ENCODE measurements at places on chromosomes 2 and 18. TPM values are rescaled to one million over a fixed set of nuclear protein-coding genes. Genes with fewer than 3 reads are reported as not detected.

GRCh38 chr2:9050122-9050809 is 46.8 kb upstream of the MBOAT2 start:
- H3K27me3 ChIP-seq, result no peaks in the 10 kb centered on the region
- H3K27ac ChIP-seq, result peak overlapping the region; percentile 69
- no peak overlapping the region for H3K4me3 ChIP-seq
- DNase-seq, result no peak
- H3K36me3 ChIP-seq, result no peaks in the 10 kb centered on the region

IL1F10 gene
- not detected for total RNA-seq

GRCh38 chr2:1854729-1855547 is 110.6 kb upstream of the PXDN start:
- no peaks in the 10 kb centered on the region for H3K36me3 ChIP-seq
- peak; percentile 78 for DNase-seq
- peaks cover 30% of the 10 kb centered on the region for H3K27me3 ChIP-seq
- peaks cover 3% of the 10 kb centered on the region for H3K4me1 ChIP-seq

MYOM1 gene
- total RNA-seq, result 377 TPM

GRCh38 chr2:26400723-26401122 is 997 bp upstream of the DRC1 start:
- no peak for DNase-seq
- no peaks in the 10 kb centered on the region for H3K36me3 ChIP-seq
- H3K4me1 ChIP-seq, result peaks cover 2% of the 10 kb centered on the region
- H3K27ac ChIP-seq, result no peak overlapping the region

DNA sequence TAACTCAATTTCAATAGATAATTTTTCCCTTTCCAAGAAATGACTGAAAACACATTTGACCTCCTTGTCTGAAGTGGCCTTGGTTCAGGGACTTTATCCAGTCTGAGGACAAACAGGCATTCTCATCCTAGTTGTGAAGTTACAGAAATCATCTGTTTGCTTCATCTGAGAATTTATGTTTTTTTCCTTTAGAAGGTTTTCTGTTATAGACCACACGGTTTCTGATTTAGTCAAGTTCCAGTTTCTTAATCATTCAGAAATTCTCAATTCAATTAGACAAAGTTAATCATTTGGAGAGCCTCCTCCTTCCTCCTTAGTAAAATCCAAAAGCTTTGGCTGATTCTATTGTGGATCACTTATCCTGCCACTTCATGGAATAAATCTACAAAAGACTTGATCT is 60.9 kb downstream of the ICOS start:
- no peak overlapping the region for H3K4me3 ChIP-seq
- H3K27ac ChIP-seq, result no peak overlapping the region
- no peaks in the 10 kb centered on the region for H3K27me3 ChIP-seq

DNA sequence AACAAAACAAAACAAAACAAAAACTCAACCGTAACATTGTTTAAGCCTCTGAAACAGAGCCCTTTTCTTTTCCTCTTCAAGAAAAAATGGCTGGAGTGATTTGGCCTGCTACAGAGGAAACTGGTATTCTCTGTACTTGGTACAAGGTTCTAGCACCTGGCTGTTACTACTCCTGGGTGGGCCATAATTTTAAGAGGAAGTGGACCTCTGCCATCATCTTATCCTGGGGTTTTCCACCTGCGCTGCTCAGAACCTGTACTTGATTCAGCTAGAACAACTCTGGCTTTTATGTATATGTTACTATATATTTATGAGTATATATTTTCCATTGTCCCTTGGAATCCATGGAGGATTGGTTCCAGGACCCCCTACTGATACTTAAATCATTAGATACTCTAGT is 22.5 kb downstream of the SRSF7 start:
- no peak overlapping the region for H3K27ac ChIP-seq
- DNase-seq, result no peak
- H3K4me1 ChIP-seq, result no peaks in the 10 kb centered on the region
- peaks cover 23% of the 10 kb centered on the region for H3K36me3 ChIP-seq
- no peak overlapping the region for H3K4me3 ChIP-seq

ZNF407 gene
- 10.7 TPM for total RNA-seq

DNA sequence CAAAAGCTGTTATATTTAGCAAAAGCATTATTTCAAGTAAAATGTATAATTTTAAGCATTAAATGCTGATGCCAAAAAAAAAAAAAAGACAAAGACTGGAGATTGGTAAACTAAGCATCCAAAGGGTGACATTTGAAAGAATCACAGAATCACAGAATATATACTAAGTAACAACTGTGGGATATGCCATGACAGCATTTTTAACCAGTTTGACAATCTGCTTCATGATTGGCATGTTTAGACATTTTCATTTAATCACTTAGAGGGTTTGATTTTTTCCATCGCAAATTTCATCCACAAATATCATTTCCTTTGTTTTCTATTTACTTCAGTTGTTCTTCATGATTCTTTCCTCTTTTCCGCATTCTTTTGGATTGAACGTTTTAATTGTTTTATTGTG is 66.9 kb upstream of the TMEM18 start:
- no peak overlapping the region for H3K4me3 ChIP-seq
- H3K27me3 ChIP-seq, result peaks cover 7% of the 10 kb centered on the region
- H3K27ac ChIP-seq, result no peak overlapping the region
- H3K36me3 ChIP-seq, result no peaks in the 10 kb centered on the region
- DNase-seq, result no peak

DNA sequence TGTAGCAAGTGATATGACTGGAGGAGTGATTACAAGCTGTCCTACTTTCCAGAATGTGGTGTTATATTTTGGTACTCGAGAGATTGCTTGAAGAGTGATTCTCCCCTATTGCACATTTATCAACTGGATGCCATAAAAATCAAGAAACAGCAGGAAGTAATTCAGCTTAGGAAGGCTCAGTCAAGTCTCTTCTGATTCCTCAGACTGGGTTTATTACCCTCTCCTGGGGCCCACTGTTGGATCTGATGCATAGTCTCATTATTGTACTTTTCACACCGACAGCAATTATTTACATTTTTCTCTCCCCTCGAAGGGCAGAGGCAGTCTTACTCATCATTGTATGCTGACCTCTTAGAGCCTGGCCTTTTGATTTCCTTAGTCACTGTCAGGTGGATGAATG is 9.3 kb downstream of the NOSTRIN start:
- no peaks in the 10 kb centered on the region for H3K36me3 ChIP-seq
- H3K4me1 ChIP-seq, result no peaks in the 10 kb centered on the region
- H3K27ac ChIP-seq, result no peak overlapping the region

DNA sequence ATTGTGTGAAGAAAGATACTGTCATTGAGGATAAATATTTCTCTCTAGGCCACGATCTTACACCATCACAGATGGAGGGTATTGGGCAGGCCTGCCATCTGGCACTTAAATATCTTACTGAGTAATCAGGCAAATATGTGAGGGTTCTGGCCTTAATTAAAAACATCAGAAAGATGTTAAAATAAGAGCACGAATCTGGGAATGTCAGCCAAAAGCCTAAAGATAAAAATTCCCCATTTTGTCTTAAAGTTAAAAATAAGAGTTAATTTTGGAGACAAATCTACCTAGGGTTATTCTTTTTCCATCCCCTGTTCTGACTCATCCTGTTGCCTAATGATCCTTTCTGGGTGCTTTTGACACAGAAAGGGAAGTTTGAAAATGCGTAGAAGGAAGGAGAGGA is 121.0 kb downstream of the SUCLG1 start:
- no peaks in the 10 kb centered on the region for H3K4me1 ChIP-seq
- no peak for DNase-seq
- no peak overlapping the region for H3K27ac ChIP-seq
- no peaks in the 10 kb centered on the region for H3K36me3 ChIP-seq

DNA sequence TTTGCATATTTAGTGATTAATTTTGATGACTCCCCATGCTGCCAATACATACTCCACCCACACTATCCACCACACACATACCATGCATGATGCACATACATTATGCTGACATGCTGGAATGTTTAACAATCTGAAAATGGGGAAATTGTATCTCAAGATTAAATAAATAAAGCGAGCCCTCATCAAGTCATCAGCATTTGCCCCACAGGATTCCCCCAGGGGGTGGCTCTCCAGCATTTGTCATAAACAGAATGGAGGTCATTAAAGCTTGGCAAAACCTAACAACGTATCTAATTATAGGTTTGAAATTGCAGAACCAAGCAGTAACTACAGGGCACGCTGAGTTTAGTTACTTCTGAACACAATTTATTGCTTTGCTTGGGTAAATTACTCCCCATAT is 141.2 kb upstream of the TACR1 start:
- H3K4me1 ChIP-seq, result peaks cover 3% of the 10 kb centered on the region
- DNase-seq, result no peak
- no peaks in the 10 kb centered on the region for H3K36me3 ChIP-seq
- no peak overlapping the region for H3K27ac ChIP-seq
- no peak overlapping the region for H3K4me3 ChIP-seq

GRCh38 chr2:23492921-23493320 is 107.9 kb downstream of the KLHL29 start:
- H3K4me1 ChIP-seq, result peaks cover 34% of the 10 kb centered on the region
- no peak for DNase-seq
- no peak overlapping the region for H3K4me3 ChIP-seq
- H3K36me3 ChIP-seq, result no peaks in the 10 kb centered on the region
- H3K27ac ChIP-seq, result no peak overlapping the region

DNA sequence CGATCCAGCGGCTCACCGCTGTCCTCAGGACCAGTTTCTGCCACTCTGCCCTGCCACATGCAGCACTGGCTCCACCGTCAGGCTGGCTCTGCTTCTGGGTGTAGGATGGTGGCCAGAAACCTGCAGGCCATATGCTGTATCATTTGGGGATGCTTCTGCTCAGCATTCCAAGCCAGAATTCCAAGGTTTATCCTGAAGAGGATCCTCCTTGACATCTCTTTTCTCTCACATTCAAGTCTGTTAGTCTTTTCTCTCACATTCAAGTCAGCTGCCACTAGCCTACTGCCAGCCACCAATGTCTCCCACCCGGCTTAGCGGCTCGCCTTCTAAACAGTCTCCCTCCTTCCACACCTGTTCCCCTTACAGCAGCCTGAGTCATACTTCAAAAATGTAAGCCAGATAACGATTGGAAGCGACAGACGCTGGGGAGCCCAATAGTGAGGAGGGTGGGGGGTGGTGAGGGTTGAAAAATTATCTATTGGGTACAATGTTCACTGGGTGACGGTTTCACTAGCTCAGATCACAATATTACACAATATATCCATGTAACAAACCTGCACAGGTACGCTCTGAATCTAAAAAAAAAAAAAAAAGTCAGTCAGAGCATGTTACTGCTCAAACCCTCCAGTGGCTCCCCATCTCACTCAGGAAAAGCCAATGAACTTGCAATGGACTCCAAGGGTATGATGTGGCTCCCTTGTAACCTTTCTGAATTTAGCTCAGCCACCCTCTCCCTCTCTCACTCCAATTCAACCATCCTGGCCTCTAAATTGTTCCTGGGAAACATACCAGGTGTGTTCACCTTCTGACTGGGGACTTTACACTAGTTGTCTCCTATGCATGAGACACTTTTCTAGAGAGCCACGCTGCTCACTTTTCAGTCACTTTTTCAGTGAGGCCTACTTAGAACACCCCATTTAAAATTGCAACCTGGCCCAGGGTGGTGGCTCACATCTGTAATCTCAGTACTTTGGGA is 38.8 kb upstream of the SP3 start:
- DNase-seq, result no peak
- no peak overlapping the region for H3K4me3 ChIP-seq
- H3K27ac ChIP-seq, result peak overlapping the region; percentile 24
- H3K4me1 ChIP-seq, result peaks cover 27% of the 10 kb centered on the region
- no peaks in the 10 kb centered on the region for H3K36me3 ChIP-seq

DNA sequence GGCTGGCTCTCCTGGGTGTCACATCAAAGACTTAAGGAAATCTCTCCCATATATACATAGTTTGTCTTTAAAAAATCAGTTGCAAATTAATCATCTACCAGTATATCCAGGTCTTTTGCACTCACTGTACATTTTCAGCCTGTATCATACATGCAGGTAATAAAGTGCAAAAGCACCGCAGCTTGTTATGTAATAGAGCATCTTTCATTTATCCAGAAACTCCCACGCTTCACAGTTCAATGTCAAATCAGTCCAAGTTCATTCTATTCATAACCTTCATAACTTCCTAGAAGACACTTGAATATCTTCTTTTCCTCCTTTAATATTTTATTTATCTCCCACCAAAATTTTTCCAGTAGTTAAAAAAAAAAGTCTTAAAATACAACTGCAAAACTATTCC is 89.6 kb upstream of the KCTD1 start:
- H3K27ac ChIP-seq, result no peak overlapping the region
- H3K36me3 ChIP-seq, result no peaks in the 10 kb centered on the region
- no peak overlapping the region for H3K4me3 ChIP-seq
- no peaks in the 10 kb centered on the region for H3K27me3 ChIP-seq
- no peaks in the 10 kb centered on the region for H3K4me1 ChIP-seq
- DNase-seq, result no peak

GRCh38 chr2:8030573-8031303 is 651.1 kb upstream of the ID2 start:
- peaks cover 4% of the 10 kb centered on the region for H3K4me1 ChIP-seq
- no peak overlapping the region for H3K4me3 ChIP-seq
- H3K27me3 ChIP-seq, result peaks cover 4% of the 10 kb centered on the region
- H3K36me3 ChIP-seq, result no peaks in the 10 kb centered on the region
- H3K27ac ChIP-seq, result no peak overlapping the region

DNA sequence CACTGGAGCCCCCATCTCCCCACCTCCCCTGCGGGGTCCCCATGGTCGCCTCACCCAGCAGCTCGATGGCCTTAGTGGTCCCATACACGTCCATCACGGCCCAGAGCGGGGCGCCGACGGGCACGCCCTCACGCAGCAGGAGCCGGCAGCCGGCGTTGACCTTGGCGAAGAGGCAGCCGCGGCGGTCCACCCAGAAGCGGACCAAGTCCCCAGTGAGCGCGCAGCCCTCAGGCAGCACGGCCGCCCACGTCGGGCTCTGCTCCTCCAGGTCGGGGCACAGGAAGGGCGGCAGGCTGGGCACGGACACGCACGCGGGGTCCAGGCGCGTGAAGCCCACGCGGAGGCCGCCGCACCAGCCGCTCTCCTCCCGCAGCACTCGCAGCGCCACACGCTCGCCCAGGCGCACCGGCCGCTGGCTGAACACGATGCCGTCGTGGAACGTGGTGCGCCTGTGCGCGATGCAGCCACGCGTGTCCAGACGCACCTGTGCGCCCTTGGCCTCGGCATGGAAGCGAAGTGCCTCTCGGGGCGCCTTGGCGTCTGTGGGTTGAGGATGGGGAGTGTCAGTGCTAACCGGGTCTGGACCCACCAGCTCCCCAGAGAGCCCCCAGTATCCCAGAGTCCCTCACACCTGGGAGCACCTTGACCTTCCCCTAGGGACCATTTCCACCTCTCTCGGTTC is 4.6 kb downstream of the NEURL3 start:
- no peaks in the 10 kb centered on the region for H3K36me3 ChIP-seq
- no peak overlapping the region for H3K27ac ChIP-seq
- no peak overlapping the region for H3K4me3 ChIP-seq
- peaks cover 39% of the 10 kb centered on the region for H3K27me3 ChIP-seq

DNA sequence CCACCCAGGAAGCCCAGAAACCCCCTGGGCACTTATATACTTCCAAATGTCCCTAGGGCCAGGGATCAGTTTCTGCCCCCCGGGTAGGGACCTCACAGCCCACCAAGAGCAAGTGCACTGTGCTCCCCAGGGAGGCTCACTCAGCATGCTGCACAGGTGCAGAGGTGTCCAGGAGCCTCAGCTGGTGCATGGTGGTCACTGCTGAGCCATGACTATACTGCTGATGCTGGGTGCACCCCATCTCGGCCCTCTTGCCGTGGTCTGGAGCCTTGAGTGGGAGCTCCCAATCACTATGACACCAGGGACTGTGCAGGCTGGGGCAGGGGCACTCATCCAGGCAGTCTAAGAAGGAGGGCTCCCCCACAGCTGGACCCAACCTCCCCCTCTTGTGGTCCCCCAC is 617.8 kb upstream of the RAB6C start:
- no peak overlapping the region for H3K27ac ChIP-seq
- no peaks in the 10 kb centered on the region for H3K27me3 ChIP-seq
- H3K4me3 ChIP-seq, result no peak overlapping the region
- H3K4me1 ChIP-seq, result peaks cover 2% of the 10 kb centered on the region
- DNase-seq, result no peak

Data from muscle of leg (tissue), 16 donors.